ENCODE measurements at places on chromosomes 5 and 9.

- DNase-seq, result no peak
Observed at GRCh38 chr5:28305891-28306290, 1267.5 kb upstream of the CDH9 start.

DNA sequence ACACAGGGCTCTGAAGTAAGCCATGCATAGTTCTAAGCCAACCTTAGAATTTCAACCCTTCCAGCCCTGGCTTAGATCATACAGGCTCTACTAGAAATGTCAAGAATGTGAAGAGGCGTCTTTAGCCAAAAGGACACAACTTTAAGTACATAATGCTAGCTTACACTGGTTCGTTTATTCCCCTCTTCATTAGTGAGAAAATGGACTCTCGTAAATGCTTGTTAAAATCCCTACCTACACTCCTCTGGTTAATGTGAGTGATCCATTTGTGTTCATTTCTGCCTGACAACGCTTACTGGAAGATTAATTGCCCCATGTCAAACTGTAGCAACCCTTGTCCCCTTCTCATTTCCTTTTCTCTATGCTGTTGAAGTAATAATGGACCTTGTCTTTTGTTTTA lies 149.3 kb upstream of the POU5F2 start:
- no peak for DNase-seq

DNA sequence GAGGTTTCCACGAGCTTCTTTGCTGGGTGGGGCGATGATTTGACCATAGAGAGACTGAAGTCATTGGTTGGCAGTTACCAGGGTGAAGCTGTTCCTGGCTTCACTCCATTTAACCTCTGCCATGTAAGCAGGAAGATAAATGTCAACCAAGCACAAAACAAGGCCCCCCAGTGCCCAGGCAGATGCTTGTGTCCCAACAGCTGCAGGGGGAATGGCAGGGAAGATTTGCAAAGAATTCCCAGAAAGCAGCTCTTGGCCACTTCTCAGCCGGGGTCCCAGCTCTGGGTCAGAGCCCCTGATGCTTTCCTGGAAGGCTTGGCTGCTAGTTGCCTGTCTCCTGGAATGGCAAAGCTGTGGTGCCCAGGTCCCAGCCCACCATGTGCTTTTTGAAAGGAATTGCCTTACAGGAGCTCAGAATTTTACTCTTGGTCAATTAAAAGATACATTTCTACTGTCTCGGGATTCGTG lies 383.4 kb downstream of the ENC1 start:
- DNase-seq, result no peak

DNA sequence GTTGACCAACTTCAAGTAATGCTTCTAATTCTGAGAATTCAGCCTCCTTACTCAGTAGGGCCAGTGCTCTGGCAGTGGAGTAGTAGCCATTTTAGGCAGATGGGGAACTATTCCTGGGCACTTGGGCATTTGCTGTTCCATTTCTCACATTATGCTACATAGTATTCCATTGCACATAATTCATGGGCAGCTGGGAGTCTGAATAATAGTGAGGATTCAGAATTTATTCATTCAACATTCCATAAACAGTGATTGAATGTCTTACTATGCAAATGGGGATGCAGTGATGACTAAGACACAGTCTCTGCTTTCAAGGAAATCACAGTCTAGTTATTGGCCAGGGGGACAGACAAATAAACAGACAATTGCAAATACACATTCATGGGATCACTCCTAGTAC lies 301.0 kb upstream of the KCNN2 start:
- no peak for DNase-seq

DNA sequence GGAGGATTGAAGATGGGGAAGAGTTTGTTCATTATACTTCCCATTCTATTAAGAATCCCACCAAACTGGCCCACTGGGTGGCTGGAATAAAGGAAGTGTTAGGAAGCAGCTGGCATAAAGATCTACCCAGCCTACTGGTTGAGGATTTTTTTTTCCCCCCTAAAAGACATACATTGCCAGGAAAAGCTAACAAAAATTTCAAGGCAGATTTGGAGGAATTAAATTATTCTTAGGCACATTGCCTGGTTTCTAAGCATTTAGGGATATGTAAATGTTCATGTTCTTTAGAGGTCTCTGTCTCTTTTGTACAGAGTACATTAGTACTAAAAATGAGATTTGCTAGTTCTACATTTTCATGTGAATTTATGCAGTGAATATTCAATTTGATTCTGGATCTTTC lies 8.3 kb downstream of the PIK3R1 start:
- DNase-seq, result no peak

- no peak for DNase-seq
Observed at GRCh38 chr9:84781931-84782866, 112.7 kb downstream of the NTRK2 start.

GRCh38 chr5:143084407-143084806 lies 314.2 kb downstream of the ARHGAP26 start:
- no peak for DNase-seq

- no peak for DNase-seq
Observed at GRCh38 chr5:163437011-163437308, 435 bp upstream of the CCNG1 start.

GRCh38 chr9:130714586-130715110 lies 21.1 kb downstream of the EXOSC2 start:
- no peak for DNase-seq

GRCh38 chr9:135906291-135907005 lies 898 bp downstream of the CAMSAP1 start:
- DNase-seq, result peak; percentile 32

- no peak for DNase-seq
Observed at GRCh38 chr5:181100121-181100875, 30.7 kb downstream of the OR2V1 start.

DNA sequence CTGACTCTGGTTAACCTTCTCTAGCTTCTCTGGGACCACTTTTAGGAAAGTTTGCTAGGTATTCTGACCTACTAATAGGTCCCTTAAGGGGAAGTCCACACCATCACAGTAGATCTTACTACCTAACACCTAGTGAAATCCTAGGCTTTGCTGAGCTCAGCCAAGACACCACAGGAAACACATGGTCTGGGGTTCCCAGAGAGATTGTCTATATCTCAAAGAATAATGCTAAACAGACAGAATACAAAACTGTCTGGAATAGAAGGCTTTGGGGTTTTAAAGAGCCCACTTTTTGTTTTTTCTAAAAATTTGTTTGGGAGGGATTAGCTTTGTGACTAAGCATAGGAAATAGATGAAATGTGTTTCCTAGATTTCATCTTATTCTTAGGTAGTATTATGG lies 395.1 kb downstream of the ARHGEF28 start:
- DNase-seq, result no peak

- no peak for DNase-seq
Observed at GRCh38 chr9:83588256-83588655, 34.7 kb upstream of the IDNK start.

DNA sequence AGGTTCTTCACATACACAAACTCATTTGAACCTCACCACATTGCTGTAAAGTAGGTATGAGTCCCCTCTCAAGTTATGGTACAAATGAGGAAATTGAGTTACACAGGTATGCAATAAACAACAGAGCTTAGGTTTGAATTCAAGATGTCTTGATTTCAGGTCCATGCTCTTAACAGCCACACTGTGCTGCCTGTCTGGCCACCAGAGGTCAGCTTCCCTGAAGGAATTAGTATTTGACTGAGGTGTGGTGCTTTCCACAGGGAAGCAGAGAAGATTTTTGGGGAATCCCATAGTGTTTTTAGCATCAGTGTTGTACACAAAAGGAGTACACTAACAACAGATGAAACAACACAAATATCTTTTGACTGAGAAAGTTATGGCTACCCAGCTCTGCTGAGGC lies 94.4 kb upstream of the ITGA1 start:
- peak; percentile 27 for DNase-seq

DNA sequence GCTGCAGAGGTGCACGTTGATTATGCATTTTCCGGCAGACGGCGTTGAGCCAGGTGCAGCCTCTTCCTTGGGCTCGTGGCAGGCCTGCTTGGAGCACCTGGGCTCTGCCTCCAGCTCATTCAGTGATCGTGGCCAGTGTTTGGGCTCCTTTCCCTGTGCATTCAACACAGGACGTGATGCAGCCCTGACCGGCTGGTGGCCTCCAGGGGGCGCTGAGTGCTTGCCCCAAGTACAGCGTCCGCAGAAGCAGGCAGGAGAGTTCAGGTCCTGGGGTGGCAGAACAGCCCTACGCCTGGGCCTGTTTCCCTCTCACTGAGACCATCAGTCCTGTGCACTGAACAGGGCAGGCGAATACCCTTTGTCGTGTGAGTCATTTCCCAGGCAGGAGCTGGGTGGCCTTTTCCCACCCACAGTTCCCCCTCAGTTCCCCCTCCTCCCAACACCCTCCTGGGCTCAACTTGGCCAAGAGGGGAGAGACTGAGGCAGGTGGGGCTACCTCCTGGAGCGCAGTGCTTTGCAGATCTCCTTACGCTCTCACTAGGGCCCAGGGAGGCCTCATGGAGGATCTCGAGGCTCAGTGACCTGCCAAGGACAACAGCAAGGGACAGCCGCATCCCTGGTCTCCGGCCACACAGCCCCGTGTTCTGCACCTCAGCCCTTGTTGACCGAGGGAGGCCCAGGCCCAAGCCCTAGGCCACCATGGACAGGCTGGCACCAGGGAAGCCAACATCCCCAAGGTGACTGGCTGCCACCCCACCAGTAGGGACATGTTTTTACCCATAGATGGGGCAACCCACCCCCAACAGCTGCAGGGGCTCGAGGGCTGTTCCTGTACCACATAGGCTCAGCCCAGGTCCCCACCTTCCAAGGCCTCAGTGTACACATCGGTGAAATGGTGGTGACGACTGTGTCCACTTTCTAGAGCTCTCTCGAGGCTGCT lies 52.9 kb downstream of the LRSAM1 start:
- DNase-seq, result peak; percentile 81

GRCh38 chr5:123855609-123856008 lies 343.6 kb downstream of the CSNK1G3 start:
- no peak for DNase-seq

DNA sequence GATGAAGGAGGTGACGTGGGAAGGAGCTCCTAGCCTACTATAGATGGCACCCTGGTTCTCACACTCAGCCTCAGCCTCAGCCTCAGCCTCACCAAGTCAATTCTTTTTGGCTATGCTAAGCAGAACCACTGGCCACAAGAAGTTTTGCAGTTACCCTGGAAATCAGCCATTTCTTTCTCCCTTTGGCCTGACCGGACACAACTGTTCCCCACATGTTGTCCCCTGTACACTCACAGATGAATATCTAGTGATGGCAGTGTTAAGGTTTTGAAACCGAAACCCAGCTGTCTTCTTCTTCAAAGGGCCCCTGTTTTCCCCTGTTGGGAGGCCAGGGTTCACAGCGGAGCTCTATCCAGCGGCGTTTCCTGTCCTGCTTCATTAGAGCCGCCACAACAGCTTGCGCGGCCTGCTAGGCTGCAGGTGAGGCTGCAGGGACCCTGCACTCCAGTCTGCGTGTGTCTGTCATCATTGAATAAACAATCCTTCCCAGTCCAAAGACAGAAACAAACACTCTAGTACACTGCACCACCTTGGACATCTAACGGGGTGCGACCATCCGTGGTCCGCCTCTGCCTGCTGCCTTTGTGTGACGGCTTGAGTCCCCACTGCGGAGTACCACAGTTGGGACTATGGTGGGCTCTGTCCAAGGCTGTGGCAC lies 250.5 kb downstream of the DENND1A start:
- no peak for DNase-seq

DNA sequence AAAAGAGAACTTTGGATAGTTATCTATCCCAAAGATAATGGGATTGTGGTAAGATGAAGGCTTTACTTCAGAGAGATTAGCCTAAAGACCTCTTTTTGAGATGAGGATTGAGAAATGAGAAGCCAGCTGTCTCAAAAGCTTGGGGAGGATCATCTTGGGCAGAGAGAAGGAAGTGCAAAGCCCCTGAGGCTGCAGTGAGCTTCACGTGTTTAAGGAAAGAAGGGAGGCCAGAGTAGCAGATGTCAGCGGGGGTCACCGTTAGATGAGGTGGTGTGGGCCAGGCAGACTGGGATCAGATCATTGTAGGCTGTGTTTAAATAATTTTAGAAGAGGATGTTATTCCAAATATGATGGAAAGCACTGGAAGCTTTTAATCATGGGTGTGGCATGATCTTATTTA lies 270.1 kb downstream of the ARHGEF28 start:
- no peak for DNase-seq

DNA sequence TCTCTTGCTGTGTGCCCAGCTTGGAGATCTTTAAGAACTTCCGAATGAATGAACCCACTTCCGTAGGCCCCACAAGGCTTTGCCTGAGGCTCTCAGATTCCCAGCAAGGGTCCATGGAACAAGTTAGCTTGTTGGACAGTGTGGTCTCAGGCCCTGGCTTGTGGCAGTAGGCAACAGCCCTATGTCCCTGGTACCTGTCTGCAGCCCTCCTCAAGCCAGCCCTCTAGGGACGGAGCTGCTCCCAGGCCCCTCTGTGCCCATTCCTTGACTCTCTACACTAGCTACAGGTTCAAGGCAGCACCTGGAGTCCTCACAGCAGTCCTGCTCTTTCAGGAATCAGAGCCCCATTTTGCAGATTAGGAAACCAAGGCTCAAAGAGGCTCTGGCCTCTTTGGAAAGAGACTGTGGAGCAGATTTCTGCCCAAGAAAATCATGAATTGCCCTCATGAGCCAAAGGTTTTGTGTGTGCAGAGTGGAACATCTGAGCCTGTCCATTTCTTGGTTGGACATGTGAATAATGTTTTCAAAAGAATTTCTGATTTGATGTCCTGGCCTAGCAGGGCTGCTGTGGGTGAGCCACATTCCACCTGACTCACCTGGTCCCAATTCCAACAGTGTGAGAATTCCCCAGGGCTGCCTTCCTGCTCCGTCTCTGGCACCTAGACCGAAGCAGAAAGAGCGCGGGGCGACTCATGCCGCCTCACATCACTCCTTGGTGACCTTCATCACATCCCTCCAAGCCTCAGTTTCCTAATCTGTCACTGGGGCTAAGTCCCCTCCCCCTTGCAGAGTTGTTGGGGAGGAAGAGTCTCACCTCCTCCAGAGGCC lies 131.7 kb downstream of the BARX1 start:
- DNase-seq, result no peak

GRCh38 chr5:17005107-17005828 lies 69.2 kb upstream of the MYO10 start:
- DNase-seq, result no peak

DNA sequence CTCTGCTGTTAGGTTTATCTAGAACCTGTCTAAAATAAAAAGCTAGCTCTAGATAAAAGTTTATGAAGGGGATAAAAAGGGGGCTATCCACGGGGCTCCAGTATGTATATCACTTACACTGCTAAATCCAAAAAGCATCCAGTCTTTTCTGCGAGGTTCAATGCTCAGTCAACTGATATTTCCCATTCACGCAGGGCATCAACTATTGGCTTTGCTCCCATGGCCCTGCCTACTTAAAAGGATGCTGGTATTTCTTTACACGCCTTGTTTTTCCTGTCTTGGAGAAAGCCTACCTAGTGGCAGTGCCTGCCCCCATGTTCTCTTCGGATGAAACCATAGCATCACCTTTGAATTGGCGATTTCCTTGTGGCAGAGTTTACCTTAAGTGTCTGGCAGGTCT lies 8.1 kb downstream of the SPRY4 start:
- no peak for DNase-seq
